ENCODE measurements at places on chromosomes 3 and 15.

DNA sequence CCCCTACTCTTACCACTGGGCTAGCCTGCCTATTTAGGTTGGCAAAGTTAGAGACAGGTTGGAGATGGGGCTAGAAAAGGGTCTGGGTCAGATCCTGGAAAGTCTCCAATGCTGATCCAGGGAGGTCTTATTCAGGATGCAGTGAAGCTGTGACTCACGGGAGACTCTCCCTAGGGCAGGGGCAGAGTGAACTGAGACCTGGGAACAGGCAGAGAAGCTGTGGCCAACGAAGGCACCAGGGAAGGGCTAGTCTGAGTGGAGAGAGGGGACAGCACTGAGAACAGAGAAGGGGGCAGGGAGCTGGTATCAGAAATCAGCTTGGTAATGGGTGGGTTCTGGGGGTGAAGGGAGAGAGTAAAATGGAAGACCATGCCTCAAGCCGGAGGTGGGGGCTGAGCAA is 2.2 kb downstream of the LTF start:
- DNase-seq: no peak

- no peak for DNase-seq
Observed at GRCh38 chr3:33428734-33429133, 11.5 kb downstream of the UBP1 start.

DNA sequence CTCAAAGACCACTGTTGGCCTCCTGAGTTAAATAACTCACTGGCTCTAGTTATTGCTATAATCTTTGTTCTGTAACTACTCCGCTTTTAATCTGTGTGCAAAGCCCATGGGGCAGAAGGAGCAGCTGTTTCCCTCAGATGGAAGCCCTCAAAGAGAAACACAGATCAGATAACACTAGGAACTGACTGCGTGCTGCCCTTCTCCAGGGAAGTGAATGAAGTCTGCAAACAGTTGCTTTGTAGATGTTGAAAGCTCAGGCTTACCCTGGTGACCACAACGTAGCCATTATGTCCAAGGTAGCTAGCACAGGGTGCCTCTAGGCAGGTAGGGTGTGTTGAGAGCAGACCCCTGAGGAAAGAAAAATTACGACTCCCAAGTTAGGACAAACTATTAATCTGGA is 152.3 kb upstream of the STAC start:
- no peak for DNase-seq

GRCh38 chr3:184486614-184487013 is 75.0 kb upstream of the EPHB3 start:
- no peak for DNase-seq

DNA sequence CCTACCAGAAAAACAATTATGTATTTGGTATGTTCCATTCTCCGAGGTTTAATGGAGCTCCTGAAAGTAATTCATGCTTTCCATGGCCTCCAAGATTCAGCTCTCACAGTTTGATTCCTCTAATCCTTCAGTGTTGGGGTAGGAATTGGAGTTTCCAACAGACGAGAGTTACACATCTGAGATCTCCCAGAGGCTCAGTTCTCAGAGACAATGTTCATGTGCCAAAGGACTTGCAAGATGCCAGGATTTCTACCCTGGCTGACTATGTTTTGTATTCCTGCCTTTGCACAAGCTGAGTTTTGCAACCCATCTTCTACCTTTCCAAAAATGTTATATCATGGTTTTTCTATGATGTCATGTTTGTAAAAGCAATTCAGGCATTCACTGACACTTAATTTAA is 322.9 kb downstream of the ERC2 start:
- DNase-seq: no peak

DNA sequence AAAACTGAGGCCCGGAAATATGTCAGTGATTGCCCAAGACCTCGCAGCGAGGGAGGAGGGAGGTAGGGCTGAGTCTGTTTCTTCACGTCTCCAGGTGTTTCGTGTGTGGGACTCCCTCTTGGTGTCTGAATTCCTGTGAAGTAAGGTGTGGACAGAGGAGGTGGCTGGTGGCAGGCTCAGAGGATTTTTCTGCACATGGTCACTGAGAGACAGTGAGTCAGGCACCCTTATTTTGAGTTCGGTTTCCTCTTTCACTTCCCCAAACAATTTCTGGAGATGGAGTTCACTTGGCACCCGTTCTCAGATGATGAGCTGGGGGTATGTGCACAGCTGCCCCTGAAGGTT is 46.3 kb upstream of the VPS8 start:
- peak; percentile 21 for DNase-seq

GRCh38 chr3:61564395-61565059 is 3.2 kb downstream of the PTPRG start:
- peak; percentile 10 for DNase-seq

DNA sequence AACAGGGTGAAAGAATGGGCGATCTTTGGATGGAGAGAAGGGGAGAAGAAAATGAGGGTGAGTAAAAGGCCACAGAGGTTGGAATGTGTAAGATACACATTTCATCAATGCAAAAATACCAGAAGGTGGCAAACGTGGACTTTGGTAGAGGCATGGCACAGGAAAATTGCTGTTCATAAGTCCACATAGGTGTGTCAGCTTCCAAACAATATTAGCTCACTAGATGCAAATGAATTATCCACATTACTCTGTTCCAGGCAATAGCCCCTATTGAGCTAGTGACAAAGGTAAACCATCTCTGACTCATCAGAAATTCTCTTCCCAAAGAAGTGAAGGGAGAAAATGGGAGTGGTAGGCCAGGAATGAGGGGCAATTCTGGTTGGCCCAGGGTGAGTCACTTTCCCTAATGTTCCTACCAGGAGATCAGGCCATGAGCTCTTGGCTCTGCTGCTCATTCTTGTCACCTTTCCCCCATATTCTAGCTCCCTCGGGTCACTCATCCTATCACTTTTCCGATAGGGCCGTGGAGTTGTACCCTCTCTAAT is 19.9 kb downstream of the ACKR2 start:
- DNase-seq: no peak

- peak; percentile 72 for DNase-seq
Observed at GRCh38 chr3:69425249-69425648, 39.4 kb upstream of the FRMD4B start.

DNA sequence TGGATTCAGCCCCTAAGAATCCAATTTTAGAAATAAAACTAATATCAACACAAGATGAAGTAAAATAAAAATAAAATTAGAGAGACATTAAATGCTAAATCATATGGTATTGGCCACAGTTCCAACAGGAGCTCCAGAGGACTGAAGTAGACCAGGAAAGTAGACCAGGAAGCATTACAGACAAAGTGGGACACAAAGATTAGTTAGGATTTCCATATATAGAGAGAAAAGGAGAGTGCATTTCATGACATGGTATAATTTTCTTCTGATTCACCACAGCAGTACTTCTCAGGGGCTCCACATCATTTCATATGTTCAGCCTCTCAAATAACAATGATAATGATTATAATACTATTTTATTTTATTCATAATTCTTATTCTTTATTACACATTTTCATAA is 18.3 kb downstream of the FGF7 start:
- no peak for DNase-seq

GRCh38 chr15:70587896-70588567 is 175.3 kb downstream of the UACA start:
- DNase-seq: no peak

GRCh38 chr3:112097378-112097777 is 11.2 kb downstream of the C3orf52 start:
- DNase-seq: peak; percentile 49

GRCh38 chr15:70580958-70581357 is 182.4 kb downstream of the UACA start:
- no peak for DNase-seq

- no peak for DNase-seq
Observed at GRCh38 chr3:8824238-8824637, 54.8 kb upstream of the OXTR start.

- DNase-seq: no peak
Observed at GRCh38 chr3:111944372-111944771, 34.5 kb upstream of the ABHD10 start.

GRCh38 chr15:49810720-49811119 is 189.9 kb downstream of the DTWD1 start:
- DNase-seq: no peak

DNA sequence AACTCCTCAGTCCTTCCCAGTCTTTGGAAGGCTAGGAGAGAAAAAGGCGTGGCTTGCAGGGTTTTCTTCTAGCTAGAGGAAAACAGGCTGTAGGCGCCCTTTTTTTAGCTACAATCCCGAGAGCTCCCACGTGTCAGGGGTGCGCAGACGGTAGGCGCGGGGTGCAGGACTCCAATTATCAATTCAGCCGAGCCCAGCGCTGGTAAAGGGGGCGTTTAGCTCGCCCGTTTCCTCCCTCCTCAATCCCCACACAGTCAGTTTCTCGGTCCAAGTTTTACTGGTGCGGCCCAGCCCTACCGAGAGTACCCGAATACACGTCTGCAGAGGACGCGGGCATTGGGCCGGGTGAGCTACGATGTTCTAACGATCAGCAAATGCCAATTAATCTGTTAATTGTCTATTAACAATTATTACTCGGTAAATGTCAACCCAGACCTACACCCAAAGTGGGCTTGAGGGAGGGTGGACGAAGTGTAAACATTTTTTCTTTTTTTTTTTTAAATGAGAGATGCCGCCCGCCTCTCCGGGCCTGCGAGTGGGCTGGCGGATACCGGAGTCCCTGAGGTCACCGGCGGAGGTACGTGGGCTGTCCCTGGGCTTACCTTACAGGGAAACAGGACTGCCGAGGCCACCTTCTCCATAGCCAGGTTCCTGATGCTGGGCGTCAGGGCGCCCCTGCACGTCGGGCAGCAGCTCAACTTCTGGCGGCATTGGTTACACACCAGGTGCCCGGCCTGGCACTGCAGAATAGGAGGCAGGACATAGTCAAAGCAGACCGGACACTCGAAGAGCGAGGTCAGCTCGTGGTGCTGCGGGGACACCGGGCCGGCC is 923 bp downstream of the SIAH2 start:
- peak; percentile 42 for DNase-seq

DNA sequence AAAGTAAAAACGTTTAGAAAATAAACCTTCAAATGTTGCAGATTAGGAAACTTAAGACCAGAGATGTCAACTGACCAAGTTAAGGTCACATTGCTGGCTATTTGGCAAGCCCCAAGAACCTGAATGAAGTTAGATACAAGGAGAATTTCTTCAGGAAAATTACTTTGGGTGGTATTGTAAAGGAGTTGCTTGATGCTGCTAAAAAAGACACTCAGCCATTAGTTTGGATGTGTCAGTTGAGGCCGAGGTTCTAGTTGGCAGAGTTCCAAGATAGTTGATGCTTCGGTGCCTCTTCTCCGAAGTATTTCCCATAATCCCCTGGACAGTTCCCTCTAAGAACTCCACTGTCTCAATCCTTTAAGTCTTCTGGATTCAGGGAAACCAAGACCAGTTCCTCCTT is 24.3 kb downstream of the SIAH2 start:
- DNase-seq: no peak

DNA sequence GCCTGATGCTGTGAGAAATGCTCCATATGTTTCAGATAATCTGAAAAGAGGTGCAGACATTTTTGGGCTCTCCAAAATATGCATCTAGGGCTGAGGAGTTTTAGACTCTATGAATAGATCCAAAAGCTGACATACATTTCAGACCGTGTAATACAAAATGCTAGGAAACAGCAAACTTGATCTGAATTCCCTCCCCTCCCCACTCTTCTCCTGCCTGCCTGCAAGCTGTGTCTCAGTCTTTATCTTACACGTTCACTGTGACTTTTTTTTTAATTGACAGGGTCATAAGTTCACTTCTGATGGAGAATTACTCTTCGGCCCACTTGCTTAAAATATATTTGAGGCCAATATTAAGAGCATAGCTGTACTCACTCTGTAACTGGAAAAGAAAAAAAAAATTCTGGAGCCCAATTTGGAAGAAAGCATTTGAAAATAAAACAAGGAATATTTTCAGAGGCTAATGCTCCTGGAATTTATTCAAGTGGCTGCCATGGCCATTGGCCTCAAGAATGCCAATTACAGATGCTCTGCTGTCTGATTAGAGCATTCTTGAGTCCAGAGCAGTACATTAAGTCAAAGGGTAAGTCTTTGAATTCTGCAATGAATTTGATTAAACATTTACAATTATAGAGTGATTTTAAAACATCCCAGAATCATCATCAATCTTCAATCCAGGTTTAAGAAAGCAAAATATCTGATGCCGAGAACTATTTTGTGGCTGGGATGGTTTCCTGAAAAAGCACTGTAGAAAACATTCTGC is 146.2 kb upstream of the SEMA6D start:
- DNase-seq: no peak
